ENCODE measurements at places on chromosomes 6 and 20. TPM values are rescaled to one million over a fixed set of nuclear protein-coding genes. Genes with fewer than 3 reads are reported as not detected.
A peak's percentile ranks its signal among the peaks of the same experiment; 100 is the strongest.

DNA sequence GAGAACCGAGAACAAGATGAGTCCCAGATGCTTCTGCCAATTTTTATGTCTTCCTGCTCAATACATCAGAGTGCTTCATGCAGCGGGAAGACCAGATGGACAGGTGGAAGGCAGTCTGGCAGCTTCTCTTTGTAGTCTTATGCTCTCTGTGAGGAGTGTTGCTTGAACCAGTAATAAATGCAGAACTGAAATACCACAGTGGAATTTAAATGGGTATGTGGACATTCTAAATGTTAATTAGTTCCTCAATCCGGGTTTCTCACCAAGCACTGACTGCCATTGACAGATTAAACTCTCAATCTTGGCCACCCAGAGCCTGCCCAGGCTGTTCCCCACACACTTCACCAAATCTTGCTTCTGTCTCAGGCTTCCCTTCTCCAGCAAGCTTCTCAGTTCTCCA is 695.5 kb upstream of the CHD6 start:
- no peak for DNase-seq

DNA sequence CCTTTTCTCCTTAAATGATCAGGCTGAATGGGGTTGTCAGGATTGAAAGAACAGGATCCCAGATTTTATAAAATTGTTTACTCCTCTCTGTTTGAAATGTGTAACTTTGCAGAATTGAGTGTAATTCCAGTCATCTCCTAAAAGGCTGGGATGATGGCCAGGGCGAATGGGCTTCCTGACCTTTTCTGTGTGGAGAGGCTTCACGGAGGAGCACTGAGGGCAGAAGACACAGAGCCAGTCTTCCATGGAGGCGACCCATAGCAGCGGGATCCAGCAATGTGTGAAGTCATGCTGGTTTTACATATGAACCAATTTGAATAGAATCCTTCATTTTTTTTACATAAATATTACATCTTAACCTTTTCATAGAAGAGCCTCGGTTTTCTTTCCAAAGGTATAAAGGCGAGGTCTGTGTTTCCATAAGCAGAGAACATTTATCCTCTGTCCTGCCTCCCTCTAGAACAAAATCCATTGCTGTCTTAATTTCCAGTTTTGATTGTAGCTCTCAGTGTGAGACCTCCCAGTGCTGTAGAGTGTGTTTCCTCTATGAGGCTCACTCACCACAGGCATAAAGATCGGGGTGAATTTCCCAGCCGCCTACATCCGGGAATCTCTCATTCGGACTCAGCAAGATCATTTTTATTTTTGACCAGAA is 369.7 kb upstream of the FLRT3 start:
- no peak for DNase-seq

DNA sequence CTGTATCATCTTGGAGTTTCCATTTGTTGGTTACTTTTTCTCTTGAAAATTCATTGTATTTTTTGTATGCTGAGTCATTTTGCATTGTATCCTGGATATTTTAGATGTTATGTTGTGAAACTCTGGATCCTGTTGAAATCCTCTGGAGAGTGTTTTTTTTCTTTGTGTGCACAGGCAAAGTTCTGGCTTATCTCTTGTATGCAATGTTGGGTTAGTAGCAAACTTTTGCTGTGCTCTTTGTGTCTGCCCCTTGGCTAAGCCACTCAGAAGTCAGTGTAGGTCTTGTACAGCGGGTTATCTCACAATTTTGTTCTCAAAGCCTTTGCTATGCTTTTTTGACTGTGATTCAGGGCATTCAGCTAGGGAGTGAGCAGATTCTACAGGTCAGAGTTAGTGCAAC is 29.1 kb upstream of the LMBRD1 start:
- DNase-seq: peak; percentile 52

DNA sequence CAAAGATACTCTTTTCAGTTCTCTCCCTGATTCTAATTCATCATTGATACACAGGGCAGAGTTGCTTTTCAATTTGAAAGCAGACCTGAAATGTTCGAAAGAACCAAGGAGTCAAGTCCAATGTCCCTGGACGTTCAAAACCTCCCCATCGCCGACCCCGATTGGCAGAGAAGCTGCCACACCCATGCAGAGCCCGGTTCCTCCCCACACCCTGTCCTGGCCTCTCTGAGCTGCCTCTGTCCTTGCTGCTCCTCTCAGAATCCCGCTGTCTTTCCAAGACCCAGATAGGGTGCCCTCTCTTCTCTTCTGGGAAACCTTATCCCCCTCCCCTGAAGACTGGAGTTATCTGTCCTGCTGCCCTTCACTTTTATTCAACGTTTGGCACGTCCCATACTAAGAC is 52.3 kb upstream of the CITED2 start:
- DNase-seq: no peak

DNA sequence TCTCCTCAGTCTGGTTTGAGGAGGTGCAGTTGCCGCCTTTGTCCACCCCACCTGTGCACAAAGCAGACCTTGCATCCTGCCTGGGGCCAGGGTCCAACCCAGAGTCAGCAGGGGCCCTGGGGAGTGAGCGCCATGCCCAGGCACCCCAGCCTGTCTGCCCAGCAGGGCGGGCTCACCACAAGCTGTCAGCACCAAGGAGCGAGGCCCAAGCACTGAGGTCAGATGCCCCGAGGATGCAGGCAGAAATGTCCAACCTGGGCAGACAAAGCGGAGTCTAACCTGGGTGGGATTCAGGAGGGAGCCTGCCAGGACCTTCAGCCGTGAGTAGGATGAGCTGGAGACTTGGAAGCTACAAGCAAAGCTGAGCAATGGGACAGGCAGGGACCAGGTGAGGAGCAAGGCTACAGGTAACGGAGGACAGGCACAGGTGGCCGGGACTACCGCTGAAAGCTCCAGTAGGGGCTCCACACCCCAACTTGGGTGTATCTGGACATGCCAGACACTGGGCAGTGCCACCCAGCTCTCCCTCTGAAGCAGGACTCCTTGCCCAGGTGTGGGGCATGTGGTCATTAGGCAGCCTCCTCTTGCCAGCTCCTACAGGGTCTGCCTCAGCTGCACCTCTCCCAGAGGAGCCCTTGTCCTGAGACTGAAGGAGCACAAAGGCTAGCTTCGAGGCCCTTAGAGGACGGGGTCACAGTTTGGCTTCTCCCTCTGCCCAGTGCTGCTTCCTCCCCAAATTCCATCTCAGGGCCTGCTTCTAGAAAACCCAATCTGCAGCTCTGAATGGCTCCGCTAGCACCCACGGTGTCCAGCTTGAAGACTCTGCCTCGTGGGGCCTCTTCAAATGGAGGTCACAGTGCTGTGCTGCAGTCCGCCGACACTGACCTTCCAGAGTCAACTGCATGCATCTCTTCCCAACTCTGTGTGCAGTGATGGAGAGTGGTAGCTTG is 210.6 kb upstream of the CDYL start:
- DNase-seq: no peak

GRCh38 chr6:32075781-32076180 is 33.4 kb downstream of the TNXB start:
- no peak for DNase-seq

GRCh38 chr6:45044510-45045252 is 283.4 kb upstream of the RUNX2 start:
- peak; percentile 12 for DNase-seq

- DNase-seq: peak; percentile 52
These were observed 3.8 kb upstream of the LPA start for GRCh38 chr6:160667639-160668481.

- DNase-seq: peak; percentile 51
These were observed at the start of gene PHACTR2 for GRCh38 chr6:143677891-143678791. Gene PHACTR2, plus strand, starts transcription at chr6:143677965. Its CDS starts 199 bp downstream, at chr6:143678164.

- DNase-seq: no peak
These were observed 95.4 kb downstream of the CDH4 start for GRCh38 chr20:61347443-61347842.

DNA sequence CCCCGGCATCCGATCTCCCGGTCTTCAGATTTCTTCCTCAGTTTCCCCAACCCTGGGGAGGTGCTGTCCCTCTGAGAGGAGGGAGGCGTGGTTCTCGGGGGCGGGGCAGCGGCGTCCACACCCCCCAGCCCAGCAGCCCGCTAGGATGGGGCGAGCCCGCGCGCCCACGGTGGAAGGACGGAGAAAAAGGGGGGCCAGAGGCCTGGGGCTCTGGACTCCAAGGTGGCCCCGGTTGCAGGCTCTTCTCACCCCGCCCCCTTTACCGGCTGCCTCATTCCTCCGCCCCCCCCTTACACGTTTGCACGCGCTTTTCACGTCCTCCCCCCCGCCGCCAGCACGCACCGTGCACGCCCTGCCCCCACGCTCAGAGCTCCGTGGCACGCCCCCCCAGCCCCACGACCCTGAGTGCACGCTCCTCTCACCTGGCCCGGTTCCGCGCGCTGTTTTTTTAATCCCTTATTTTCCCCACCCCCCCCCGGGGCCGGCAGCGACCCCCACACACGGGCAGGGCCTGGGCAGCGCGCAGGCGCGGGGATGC is 402 bp downstream of the ZBTB12 start:
- no peak for DNase-seq

GRCh38 chr6:32937230-32937633 is 3.6 kb downstream of the HLA-DMB start:
- no peak for DNase-seq

DNA sequence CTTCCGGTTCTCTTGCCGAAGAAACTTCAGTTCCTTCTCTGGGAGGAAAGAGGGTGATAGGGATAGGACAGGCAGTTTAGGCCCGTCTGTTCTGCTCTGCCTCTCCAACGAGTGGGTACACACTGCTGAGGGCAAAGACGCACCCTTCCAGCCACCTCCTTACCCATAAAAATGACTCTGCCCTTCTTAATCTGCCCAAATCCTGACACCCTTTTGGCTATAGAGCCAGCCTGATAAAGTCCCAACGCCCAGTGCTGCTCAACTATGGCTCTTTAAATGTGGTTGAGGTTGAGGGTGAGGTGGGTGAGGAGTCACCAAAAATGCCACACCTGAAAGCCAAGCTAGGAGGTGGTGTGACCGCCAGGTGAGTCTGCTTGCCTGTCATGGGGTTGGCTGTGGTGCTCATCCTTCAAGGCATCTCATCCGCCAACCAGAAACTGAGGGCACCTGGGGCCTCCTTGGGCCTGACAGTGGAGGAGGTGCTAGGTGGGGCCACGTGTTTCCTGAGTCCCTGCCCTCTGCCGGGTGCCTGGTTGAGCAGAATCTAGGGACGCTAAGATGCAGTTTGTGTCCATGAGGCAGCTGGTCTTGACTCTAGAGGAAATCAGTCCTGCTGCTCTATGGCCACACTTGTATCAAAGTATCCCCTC is 16.3 kb downstream of the CCDC167 start:
- DNase-seq: no peak

- no peak for DNase-seq
These were observed 921.9 kb upstream of the EYS start for GRCh38 chr6:66628917-66629316.

- no peak for DNase-seq
These were observed 41.6 kb upstream of the MRPS10 start for GRCh38 chr6:42259286-42259685.

The PARD6B gene
- total RNA-seq: 8.2 TPM

The TMC2 gene
- not detected for total RNA-seq

The LIME1 gene
- 0.53 TPM for total RNA-seq

The DLL1 gene
- 4.1 TPM for total RNA-seq

Measured in bronchial epithelial cell (primary cell).